ENCODE measurements at places on chromosomes 5 and 9.
A peak's percentile ranks its signal among the peaks of the same experiment; 100 is the strongest.

DNA sequence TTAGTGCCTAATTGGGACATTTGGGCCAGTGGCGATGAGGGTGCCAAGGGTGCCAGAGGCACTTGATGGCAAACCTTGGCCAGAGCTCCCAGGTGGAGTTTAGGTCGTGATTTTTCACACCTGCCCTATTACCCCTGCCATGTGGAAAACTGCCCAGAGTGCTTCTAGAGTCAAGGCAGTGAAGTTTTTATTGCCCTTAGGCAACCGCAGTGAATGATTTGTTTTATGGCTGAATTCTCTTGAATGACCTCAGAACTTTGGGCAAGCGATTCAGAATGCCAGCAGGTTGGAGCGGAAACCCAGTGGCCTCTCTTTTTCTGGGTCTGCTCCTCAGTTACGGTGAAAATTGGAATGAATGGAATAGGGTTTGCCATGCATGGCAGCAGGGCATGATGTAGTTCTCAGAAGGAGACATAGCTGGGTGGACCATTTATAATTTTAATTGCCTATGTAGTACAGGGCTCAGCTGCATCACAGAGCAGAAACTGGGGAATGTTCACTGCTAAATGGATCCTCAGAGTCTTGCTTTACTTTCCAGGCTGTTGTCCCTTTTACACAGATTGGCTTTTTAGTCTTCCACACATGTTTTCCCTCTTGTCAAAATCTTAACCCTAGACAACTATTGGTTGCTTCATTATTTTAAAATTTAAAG lies 820.0 kb upstream of the SEMA6A start:
- DNase-seq = no peak

- peak; percentile 90 for DNase-seq
These were observed 19.5 kb upstream of the GOLPH3 start for GRCh38 chr5:32193591-32193990.

DNA sequence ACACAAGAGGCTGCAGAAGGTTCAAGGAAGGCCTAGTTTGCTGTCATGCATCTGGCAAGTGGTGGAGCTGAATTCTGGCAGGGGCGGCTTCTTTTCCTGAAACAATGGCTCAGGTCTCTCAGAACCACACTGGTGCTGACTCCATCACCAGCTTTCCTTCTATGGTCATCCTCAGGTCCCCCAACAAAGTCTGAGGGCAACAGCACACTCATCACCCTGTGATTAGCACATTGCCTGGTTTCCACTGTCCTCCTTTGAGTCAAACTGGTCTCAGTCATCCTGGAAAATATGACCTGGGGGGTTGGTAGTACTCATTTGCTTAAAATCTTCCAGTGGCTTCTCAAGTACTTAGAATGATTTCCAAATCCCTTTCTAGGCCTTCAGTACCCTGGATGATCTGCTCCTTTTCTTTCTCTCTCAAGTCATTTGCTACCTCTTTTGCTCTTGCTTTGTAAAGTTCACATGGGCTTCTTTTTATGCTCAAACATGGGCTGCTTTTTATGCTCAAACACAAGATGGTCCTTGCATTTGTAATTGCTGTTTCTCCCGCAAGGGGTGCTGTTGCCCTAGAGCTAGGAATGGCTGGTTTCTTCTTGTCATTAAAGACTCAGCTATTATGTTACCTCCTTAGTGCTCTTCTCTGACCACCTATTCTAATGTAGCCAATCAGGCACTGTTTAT lies 144.9 kb downstream of the ALDH1A1 start:
- DNase-seq = no peak

- DNase-seq = no peak
These were observed 788.9 kb upstream of the GRAMD2B start for GRCh38 chr5:125634216-125634835.

GRCh38 chr9:115035841-115036612 lies 81.9 kb downstream of the TNC start:
- DNase-seq = no peak

DNA sequence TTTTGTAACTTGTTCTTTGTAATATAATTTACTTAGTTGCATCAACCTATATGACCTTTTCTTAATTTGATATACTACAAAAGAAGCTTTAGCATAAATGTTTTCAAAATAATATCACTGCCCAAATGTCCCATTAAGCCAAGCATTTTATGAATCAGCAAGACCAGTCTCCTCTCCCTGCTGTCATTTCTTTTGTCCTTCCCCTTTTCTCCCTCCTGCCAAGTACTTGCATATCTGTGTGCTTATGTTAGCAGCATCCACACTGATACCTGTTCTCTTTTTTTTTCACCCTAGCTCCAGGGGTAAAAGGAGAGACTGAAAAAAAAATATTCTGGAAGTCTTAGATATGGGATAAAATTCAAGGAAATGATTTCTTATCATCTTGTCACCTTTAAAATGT lies 69.7 kb downstream of the ZSWIM6 start:
- no peak for DNase-seq
